Activated CD4-positive, alpha-beta T cell treated with anti-CD3 and anti-CD28 coated beads for 36 hours (primary cell): ENCODE measurements at places on chromosomes 2 and 18.

GRCh38 chr2:168431301-168432024, 24.6 kb upstream of the CERS6 start:
- DNase-seq, result no peak

DNA sequence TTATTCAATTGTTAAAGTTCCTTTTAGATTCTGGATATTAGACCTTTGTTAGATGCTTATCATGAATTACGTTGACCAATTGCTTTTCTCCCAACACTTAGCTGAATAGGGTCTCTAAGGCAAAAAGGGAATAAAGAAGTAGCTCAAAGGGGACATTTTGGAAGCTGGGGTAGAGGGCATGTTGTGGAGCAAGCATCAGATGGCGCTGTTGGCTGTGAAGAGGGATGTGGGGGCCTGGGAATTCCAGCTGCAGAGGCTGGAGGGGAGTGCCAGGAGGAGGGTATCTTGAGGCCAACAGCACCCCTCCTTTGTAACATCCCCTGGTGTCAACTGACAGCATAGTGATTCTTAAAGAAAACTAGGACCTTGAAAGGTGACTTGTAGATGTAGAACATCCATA, 198.2 kb downstream of the ADCYAP1 start:
- DNase-seq, result no peak

- DNase-seq, result no peak
Measured at GRCh38 chr2:152566728-152567069, 150.6 kb downstream of the PRPF40A start.

DNA sequence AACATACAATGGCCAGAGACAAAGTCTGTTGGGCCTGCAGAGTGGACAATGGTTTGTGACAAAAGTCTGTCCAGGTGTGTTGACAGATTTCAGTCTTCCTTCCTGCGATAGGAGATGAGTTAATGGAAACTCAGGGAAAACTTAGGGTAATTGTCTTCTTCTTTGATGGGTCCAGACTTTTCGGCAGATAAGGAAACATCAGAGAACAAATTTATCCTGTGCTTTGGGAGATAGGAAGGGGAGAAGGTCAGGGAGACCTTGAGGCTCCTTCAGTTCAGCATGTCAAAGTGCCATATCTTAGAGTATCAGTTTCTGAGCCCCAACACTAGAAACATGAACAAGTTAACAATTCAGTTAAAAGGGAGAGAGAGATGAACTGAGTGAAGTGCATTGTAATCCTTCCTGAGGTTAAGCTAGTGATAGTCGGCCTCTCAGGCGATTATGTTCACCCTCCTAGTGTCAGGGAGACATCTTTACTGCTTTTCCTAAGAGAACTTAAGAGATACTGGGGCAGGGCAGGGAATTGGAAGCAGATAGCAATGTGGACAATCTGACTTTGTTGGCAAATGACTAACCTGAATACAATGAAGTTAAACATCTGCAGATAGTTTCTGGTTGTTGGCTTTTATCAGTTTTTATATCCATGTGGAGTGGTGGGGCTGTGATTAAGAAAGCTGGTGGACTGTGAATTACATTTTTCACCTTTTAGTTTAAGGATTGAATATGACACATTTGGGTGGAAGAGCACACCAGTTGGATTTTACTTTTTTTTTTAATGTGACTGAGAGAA, 248.8 kb upstream of the FN1 start:
- no peak for DNase-seq

DNA sequence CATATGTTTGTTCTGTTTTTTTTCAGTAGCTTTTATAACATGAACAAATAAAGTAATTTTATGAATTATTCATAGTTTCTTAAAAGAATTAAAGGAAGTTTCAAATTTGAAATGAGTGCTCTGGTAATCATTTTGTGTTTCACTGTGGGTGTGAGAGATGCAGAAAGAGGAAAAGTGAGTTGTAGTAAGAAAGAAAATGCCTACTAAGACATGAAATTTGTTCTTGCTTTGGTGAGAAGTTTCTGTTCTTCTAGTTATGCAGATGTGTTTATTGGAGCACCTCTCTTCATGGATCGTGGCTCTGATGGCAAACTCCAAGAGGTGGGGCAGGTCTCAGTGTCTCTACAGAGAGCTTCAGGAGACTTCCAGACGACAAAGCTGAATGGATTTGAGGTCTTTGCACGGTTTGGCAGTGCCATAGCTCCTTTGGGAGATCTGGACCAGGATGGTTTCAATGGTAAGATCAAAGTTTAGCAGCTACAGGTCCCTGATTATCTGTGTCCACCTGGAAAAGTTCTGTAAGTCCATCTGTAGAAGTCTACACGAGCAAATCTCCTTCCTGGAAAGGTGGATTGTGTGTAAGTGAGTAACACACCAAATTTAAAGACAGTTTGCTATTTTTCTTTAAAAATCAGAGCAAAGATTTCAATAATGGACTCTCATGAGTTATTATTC, 51.4 kb downstream of the ITGAV start:
- no peak for DNase-seq

DNA sequence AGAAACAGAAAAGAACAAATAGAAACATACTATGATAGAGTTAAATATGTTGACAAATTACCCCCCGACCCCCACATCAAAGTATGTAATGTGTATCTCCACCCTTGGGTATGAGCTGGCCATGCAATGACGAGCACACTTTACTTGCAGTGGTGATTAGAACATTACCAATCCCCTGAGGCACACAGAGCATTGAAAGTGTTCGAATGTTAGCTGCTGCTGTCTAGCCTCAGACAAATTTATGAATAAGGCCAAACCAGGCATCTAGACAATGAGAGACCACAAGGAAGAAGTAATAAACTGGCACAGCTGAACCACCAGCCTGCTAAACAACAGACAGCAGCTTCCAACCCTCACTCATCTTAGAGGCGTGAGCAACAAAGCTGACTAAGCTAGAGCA, 380.5 kb downstream of the DSEL start:
- DNase-seq, result no peak

- no peak for DNase-seq
Measured at GRCh38 chr18:21112543-21113105, 1.0 kb upstream of the ROCK1 start.

DNA sequence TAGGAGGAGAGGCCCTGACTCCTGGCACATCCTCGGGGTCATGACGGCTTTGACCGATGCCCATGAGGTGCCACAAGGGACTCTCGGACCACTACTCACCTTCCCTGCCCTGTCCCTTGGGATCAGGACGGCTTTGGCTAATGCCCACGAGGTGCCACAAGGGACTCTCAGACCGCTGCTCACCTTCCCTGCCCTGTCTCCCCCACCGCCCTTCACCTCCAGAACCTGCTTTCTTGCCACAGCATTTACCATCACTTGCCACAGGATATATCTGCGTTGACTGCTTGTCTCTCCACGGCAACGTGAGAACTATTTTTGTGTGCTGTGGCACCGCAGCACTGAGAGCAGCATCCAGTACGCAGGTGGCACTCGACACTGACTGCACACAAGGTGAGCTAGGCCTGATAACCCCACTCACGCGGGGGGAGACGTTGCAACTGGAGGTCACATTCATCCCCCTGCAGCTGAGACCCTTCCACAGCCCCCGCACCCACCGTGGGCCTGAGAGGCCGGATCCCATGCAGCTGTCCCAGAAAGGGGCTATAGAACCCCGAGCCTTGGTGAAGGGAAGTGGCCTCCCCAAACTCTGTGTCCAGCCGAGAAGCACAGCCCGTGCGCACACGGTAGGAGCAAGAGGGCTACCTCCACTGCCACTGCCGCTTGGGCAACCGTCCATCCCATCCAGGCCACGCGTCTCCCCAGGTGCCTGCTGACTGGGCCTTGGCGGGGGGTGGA, 47.5 kb downstream of the ANO7 start:
- DNase-seq, result no peak

DNA sequence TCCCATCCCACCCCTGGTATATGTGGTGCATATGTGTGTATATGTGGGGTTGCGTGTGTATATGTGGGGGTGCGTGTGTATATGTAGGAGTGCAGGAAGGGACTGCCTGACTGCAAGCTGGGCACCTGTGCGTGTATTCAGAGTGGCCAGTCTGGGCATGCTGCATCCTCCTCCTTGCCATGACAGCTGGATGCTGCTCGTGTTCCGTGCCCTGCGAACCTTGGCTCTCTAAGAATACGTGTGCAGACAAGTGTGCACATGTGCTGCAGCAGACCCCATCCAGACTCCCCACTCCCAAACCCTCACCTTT, 222.1 kb downstream of the CELF4 start:
- DNase-seq, result no peak

DNA sequence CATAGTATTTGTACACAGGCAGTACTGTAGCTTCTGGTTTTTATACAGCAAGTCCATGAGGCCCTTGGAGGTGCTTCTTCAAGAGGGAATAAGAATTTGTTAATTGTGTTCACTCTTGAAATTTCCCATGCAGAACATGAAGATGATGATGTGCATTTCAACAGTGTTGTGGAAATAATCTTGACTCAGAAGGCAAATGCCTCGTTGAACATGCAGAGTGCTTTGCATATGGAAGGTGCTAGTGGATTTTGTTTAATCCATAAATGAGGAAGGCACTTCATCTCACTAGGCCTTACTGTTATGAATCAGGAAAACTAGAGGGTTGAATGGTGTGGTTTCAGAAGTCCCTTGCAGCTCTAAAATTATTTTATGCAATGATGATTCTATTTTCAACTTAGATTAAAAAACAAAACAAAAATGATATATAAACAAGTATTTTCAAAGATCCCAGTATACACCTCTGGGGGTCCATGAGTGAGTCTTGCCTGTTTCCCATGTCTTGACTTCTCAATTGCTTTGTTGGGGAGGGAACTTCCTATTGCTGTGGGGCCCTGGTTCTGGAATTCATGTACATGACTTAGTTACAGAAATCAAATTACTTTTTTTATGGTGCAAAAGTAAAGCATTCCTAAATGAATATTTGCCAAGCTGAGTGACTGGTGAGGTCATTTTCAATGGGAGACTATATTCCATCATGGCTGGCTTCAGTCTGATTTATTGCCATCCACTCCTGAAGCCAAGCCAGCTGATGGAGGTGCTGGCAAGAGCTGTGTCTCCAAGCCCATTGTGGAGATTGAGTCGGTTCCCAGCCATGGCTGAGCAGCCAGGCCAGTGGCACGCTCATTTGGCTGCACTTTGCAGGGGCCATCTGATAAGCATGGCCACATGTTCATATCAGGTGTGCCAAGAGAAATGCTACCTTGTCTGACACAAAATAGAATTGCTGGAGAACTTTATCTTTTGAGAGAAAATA, 56.5 kb downstream of the MGAT5 start:
- no peak for DNase-seq

DNA sequence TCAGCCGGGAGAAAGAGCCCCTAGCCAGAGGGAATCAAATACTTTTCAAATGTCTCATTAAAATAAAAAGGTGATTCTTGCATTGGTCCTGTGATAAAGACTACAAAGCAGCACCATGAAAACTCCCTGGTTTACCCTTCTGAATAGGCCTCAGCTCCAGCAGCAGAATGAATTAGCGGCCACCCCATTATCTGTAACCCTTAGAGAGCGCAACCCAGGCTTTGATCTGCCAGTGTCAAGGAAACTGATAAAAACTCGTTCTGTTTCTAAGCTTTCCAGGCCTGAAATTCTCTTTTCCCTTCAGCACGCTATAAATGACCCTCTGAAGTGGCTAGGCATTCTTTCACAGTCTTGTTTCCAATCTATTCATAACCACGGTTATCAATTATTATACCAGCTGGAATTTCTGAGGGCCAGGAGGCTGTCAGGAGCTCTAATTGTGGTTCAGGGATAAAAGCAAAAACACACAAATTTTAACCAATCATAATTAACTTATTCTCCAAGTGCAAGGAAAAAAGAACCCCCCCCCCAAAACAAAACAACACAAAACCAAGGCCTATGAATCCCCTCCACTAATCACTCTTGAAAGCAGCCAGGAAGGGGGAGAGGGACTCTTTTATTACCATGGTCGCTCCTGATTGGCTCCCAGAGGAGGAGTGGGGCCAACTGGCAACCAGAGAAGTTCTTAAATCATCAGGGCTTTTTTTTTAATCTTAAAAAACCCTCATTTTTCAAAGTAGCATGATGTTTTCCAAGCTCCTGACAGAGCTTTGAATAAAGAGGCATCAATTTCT, 258.9 kb downstream of the CYRIA start:
- DNase-seq, result no peak

DNA sequence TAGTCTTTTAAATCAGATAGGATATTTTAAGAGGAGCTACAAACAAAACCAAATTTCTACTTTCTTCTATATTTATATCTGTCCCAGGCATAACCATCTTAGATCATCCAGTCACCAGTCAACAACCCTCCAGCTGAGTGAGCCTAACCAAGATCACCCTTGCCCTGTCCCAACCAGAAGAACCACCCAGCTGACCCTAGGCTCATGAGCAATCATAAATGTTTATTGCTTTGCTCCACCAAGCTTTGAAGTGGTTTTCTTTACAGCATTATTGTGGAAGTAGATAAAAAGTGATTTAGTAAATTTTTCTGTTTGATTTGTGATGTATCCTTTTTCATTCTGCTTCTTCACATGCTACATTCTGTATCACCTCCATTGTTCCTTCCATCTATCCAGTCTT, 167.2 kb upstream of the PIEZO2 start:
- DNase-seq, result no peak

GRCh38 chr18:29198834-29199233, 1021.9 kb upstream of the CDH2 start:
- no peak for DNase-seq

- DNase-seq, result no peak
Measured at GRCh38 chr2:206260188-206261012, 14.1 kb upstream of the ZDBF2 start.

- peak; percentile 81 for DNase-seq
Measured at GRCh38 chr18:11654736-11655605, 34.1 kb upstream of the GNAL start.

- DNase-seq, result peak; percentile 18
Measured at GRCh38 chr2:215773728-215774127, 239.6 kb downstream of the MREG start.

DNA sequence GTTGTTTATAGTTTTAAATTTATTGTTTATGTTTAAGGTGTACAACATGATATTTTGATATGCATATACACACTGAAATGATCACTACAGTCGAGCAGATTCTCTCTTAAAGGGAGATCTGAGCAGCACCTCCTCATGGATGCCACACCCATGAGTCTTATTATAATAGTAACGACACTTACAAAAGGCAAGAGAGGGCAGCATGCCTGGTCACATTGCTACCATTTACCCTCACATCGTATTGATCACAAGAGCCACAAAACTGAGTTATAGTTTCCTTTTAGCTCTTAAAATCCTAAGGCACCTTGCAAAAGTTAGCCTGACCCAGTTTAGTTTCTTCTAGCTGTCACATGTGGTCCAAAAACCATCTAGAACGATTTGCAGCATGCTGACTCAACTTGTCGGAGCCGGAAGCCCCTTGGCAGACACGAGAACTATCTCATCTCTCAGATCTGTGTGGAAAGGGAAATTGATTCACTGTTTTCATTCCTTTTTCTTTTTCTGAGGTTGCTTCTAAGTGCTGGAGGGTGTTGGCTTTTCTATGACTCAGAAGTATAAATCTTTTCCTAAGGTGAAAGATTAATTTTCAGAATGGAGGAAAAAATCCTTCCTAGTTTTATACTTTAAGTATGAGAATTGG, 85.3 kb downstream of the CDC42EP3 start:
- peak; percentile 83 for DNase-seq

DNA sequence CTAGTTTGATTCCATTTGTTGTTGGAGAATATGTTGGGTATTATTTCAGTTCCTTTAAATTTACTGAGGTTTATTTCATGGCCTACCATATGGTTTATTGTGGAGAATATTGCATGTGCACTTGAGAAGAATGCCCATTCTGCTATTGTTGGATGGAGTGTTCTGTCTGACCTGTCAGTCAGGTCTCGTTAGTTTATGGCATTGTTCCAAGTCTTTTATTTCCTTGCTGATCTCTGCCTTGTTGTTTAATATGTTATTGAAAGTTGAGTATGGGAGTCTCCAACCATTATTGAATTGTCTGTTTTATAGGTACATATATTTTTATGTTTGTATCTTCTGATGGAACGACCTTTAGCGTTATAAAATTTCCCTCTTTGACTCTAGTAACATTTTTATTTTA, 86.3 kb downstream of the PTPN4 start:
- DNase-seq, result no peak
